ENCODE measurements at places on chromosomes 6 and 20.
A peak's percentile ranks its signal among the peaks of the same experiment; 100 is the strongest.

DNA sequence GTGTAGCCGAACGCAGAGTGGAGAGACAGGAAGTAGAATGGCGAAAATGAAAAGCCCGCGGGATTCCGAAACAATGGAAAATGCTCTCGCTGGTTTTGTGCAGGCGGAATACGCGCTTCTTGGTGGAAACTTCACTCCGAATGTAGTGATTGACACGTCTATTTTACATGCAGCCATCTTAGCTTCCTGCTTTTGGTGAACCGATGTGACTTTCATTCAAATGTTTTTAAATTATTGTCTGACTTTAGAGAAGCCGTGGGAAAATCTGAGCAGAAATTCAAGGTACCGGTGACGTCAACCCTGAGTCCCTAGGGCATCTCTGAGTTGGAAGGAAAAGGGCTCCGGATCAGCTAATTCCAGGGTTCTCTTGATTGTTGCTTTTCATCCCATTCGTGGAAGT, 11.4 kb downstream of the GPX5 start:
- no peak for DNase-seq

- no peak for DNase-seq
Measured at GRCh38 chr6:164097551-164098398, 683.3 kb downstream of the QKI start.

DNA sequence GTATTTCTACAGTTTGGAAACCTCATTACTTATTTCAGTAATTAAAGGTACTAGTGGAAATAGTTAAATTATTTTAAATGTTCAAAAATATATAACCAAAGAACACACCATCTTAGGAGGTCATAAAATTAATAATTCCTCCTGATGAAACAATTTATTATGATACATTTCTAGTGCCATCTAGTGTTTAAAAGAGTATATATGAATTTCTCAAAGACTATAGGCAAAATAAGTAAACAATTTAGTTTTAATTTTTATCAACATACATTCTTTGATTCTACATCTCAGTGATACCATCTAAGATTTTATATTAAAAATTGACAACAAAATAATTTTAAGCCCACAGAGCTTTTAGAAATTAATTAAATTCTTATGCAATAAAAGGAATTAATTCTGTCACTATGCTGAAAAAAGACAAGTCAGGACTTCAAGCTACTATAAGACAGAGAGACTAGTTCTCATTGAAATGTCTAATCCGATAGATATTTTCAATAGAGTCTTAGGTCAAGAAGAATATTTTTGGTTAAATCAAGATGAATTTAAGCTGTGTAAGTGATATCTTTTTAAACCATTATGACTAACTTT, 107.8 kb upstream of the RNF217 start:
- no peak for DNase-seq

DNA sequence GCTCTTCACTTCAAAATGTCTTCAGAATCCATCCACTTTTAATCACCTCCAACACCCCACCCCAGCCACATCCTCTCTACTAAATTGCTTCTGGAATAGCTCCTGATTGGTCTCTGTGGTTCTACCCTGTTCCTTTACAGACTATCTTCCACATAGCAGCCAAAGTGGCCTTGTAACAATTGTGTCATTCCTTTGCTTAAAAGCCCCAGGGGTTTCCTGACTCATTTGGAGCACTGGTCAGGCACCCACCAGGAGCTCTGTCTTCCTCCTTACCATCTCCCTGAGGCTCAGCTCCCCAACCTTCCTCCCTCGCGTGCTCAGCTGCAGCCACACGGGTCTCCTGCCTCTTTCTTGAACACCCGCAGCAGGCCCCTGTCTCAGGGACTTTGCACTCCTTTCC, 126.8 kb downstream of the HIVEP1 start:
- no peak for DNase-seq

DNA sequence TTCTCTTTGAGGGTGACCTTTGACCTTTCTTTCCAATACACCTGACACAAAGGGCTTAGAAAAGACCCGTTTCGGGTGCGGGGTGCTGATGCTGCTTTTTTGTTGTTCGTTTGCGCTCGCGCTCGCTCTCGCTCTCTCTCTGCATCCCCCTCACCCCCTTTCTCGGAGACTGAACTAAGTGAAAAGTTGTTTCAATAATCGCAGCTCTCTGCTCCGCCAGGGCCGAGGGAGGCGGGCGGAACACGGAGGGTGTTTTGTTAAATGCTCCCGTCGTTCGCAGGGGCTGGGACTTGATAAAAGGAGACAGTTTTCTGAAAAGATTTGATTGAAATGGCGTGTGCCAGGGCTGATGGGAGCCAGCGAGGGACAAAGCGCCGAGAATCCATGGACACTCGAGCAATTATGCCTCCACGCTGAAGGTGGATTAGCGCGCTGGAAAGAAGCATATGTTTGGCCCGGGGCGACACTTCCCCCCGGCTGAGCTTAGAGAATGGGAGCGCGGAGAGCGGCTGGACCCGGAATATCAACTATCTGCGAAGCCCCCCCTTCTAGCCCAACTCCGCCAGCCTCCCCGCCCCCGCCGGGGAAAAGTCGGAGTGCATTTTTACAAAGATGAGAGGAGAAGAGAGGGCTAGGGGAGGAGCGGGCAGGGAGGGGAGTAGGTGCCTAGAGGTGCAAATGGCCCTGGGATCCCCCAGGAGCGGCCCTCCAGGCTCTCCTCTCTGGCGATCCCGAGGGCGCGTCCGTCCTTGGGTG, 25.0 kb downstream of the TFAP2A start:
- no peak for DNase-seq

- peak; percentile 76 for DNase-seq
Measured at GRCh38 chr6:35181933-35182612, 31.7 kb upstream of the SCUBE3 start.

DNA sequence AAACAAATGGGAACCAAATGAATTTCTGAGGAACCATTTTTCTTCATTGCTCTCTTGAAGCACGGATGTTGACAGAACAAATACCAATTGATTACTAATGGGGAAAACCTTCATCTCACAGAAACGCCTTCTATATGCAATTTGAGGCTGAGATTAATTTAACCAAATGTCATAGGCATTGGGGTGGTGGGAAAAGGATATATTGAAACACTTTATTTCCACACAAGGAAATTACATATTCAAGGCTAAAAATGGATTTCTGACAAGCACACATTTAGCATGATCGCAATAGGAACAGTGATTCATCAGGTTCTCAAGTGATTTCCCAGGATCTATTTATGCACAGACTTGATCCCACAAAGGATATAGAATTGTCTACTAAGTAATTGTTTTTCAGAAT, 88.9 kb downstream of the COL12A1 start:
- no peak for DNase-seq
